ENCODE measurements at places on chromosomes 2 and 18.

- DNase-seq, result no peak
Measured at GRCh38 chr2:79887747-79888374, 375.0 kb downstream of the CTNNA2 start.

- no peak for DNase-seq
Measured at GRCh38 chr18:51762373-51762772, 564.9 kb upstream of the MEX3C start.

DNA sequence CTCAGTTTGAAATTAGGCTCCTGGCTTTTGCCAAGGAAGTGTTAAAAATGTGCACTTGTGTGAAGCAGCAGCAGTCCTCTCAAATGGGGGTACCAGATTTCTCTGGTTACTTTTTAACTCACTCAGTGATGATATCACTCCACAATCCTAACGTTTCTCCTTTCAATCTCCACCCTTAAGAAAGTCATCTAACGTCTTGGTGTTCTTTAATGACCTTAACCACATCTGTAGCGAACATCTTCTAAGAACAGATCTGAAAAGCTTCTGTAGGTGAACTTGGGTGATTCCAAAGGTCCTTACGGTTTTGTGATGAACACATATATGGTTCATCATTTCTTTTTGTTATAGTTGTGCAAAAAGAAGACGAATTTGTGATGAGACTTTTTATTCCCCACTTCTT lies 73.2 kb downstream of the DOCK10 start:
- no peak for DNase-seq

DNA sequence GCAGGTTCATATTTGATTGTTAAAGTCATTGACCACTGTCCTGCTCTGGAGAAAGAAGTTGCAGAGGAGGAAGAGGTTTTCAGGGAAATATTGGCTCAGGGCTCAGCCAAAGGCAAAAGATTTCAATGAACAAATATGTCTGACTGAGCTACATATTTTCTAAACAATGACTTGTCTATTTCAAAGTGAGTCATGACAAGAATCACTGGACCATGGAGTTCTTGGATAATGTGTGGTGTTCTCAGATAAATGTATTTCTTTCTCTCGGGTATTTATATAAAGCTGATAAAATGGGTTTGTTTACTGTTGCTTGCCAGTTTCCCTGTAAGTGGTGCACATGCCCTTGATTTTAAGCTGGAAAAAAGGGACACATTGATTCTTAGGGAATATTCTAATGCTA lies 34.3 kb upstream of the RMP24 start:
- no peak for DNase-seq

DNA sequence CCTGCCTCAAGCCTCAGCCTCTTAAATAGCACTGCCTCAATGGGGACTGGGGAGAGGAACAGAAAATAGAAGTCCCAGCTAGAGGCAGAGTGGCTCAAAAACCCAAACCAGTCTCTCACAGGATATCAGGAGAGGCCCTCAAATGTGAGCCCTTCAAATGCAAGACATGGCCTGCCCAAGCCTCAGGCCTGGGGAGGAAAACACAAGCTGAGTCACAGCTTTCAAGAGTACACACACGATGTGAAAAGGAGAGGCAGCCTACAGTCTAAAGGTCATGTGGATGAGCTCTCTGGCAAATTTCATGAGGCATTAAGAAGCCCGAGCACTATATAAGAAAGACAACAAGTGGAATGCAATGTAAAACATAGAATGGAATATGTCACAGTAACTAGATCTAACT lies 316.6 kb upstream of the MEX3C start:
- no peak for DNase-seq

- no peak for DNase-seq
Measured at GRCh38 chr2:207176247-207176646, 10.5 kb upstream of the KLF7 start.

- no peak for DNase-seq
Measured at GRCh38 chr2:200211643-200212042, 94.8 kb upstream of the SPATS2L start.

DNA sequence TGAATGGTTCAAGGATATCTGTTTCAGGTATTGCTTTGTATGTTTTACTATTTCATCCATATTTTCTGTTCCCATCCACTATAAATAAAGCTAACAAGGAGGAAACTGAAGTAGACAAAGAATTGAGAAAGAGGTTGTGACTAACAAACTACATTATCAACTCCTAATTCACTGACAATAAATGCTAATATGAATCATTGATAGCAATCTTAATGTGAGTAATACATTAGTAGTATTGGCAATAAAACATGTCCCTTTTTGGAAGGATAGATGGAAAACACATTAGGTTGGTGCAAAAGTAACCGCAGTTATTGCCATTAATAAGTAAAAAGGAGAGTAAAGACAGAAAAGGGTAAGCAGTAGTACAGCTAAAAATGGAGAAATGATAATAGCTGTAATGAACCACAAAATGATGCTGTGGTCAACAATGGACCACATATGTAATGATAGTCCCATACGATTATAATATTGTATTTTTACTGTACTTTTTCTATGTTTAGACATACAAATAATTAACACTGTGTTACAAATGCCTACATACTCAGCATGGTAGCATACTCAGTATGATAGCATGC lies 104.7 kb downstream of the THADA start:
- DNase-seq, result no peak

- DNase-seq, result no peak
Measured at GRCh38 chr2:173086518-173087213, 11.0 kb downstream of the MAP3K20 start.

DNA sequence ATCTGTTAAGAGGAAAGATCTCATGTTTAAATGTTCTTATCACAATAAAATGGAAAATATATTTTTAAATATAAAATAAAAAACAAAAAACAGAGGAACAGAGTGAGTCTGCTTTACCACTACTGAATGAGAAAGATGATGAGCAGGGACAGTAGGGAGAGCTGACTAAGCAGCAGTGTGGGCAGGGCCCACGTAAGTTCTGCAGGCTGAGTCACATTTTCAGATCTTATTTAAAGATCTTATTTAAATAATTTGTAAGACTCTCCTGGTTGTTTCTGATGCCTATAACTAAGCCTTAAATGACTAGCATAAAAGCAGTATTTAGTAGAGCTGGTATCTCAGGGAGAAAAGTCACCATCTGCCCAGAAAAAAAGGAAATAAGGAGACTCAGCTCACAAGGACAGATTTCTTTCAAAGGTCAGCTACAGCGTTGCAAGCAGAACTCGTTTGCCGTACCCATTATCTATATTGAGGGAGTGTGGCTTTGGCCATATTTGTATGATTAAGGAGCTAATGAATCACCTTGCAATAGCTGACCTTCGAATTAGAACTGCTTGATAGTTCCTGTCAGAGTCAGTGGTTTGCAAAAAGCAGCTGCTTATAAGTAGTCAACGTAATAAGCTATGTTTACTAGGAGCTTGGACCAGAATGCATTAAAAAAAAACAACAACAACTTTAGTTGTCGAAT lies 322.1 kb upstream of the CHAC2 start:
- DNase-seq, result no peak

DNA sequence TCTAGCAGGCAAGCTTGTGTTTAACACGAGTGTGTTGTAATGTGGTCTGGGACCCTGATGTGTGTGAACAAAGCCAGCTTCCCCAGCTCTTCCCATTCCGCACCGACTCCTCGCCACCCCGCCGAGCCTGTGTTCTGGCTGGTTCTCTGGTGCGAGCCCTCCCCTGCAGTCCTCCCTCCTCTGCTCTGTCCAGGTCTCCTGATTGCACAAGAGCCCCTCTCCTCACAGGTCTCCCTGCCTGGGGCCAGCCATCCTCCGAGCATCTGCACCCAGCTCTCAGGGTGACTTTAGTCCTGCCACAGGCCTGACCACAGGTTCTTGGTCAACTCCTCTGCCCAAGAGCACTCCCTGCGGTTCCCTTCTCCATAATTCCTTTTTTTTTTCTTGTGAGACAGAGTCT lies 13.2 kb downstream of the SLC66A3 start:
- no peak for DNase-seq

DNA sequence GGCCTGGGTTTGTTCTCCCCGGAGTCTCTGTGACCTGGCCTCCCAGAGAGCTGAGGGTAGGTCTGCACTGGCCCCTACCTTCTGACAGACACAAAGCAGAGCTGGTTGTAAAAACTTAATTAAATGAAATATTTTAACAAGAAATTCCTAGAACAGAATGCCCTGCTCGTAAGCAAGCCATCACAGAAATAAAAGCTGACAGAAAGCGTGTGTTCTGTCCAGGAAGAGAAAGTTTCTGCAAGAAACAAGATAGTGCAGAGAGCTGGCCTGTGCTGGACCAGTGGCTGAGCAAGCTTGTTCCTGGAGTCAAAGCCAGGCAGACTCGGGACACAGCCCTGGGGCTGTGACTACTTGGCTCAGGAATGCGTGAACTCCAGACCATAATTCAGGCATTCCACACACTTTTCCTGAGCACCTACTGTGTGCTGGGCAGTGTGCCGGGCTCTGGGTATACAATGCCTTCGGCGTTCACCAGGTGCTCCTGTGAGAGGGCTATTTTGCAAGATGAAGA lies 51.6 kb downstream of the APOB start:
- no peak for DNase-seq

GRCh38 chr2:48200620-48201293 lies 294.5 kb upstream of the FBXO11 start:
- no peak for DNase-seq

GRCh38 chr2:24682304-24682703 lies 110.9 kb downstream of the PTRHD1 start:
- DNase-seq, result no peak

- no peak for DNase-seq
Measured at GRCh38 chr2:121539750-121540469, 9.2 kb downstream of the RNU4ATAC start.

DNA sequence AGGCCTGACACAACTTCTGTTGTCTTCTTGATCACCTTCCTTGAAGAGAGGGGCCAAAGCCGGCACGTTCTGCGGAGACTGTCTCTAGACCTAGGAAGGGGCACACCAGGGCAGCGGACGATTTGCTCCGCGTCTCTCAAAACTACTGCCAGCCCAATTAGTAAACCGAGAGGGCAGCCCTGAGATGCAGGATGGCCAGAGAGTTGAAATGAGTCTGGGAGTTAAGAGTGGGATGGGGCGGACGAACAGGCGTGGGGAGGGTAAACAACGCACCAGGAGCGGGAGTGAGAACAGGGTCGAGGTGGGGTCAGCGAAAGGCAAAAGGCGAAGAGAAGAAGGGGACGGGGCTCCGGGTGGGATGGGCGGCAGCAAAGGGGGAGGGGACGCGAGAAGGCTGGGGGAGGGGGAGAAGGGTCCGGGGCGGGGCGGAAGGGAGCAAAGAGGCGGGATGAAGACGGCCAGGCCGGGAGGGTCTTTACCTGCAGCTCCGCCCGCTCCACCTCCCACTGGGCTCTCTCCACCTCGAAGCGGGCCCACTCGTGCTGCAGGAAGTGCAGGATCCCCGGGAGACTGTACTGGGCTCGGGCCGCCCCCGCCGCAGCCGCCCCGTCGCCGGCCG lies 476 bp downstream of the STRN start:
- no peak for DNase-seq

DNA sequence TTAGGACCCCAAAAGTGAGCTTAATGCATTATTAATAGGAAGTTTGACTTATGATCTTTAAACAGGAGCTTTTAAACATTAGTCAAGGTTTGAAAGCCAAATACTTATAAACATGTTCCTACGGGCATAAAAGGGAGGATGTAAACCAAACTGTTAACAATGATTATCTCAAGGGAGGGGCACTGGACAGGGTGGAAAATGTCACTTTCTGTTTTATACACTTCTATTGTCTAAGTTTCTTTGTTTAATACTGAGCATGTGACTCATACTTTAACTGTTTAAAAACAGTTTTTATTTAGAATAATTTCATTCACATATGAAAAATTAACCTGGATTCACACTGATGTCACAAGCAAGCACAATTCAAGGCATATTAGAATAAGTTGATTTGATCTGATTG lies 18.3 kb upstream of the ITGA6 start:
- DNase-seq, result no peak

GRCh38 chr2:35794796-35795450 lies 560.7 kb upstream of the CRIM1 start:
- no peak for DNase-seq

DNA sequence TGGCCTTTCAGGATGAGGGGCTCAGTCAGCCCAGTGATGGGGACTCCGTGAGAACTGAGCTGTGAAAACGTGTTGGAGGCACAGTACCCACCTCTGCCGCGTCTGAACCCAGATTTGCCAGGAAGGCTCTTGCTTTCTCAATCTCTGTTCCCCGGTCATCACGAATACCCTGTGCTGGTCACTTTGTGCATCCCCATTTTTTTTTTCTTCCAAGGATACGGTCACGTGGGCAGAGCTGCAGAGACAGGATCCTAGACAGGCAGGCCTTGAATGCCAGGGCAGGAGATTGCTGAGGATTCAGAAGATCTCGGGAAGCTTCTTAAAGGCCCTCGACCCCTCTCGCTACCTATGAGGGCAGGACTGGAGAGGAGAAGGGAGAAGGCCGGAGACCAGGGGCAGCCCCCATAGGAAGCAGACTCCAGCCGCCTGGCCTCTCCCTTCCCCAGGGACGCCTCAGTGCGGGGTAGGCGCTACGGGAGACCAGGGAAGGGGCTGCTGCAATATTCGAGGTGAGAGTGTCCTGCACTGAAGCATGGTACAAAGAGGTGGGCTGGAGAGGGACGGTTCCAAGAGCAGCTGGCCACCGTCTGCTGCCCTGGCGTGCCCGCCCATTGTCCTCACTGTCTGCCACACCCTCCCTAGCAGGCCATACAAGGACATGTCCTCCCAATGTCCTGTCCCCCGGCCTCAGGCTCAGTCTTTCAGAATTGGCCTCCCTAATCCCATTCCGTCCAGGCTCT lies 29.0 kb upstream of the TAF1B start:
- no peak for DNase-seq

DNA sequence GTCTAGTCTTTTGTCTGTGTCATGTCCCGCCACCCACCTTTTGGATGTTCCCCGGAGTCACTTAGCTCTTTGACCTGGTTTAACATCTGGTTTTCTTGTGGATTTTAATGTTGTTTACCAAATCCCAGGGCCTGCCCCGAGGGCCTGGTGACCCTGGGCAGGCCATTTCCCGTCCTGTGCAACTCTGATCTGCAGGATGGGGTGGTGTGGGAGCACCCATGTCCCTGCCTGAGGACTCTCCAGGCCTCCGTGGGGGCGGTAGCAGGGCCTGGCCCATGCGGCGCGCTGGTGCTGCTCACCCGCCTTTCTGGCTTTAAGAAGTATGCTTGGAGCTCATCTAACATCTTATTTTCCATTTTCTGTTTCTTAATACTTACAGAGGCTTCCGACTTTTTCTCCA lies 10.7 kb downstream of the RAMP1 start:
- DNase-seq, result no peak

GRCh38 chr18:78199002-78199401 lies 780.6 kb upstream of the SALL3 start:
- DNase-seq, result no peak

DNA sequence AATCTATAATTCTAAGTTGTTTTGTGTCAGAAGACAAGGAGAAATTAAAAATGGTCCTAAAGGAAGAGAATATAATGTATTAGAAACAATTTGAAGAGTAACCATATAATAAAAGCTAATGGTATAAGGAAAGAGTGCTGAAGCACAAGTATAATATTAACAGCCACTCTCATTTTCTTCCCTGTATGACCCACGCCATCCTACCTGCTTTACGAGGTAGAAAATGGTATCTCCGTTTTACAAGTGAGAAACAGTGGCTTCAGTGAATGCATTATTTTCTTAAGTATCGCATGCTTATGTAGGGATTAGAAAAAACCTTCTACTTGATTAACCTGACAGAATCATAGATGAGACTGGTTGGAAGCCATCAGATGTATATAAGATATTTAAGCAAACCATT lies 266.2 kb downstream of the CCDC102B start:
- DNase-seq, result no peak
